ENCODE measurements at places on chromosomes 6 and 20. TPM values are rescaled to one million over a fixed set of nuclear protein-coding genes. Genes with fewer than 3 reads are reported as not detected.

Gene GABRR1
- total RNA-seq: not detected

Gene NR2E1
- not detected for total RNA-seq

Gene TREML2
- not detected for total RNA-seq

Gene TMEM244
- not detected for total RNA-seq

Gene DDO
- 0.74 TPM for total RNA-seq

Gene GFOD1
- 2.7 TPM for total RNA-seq
